ENCODE measurements at places on chromosomes 12 and 14.

DNA sequence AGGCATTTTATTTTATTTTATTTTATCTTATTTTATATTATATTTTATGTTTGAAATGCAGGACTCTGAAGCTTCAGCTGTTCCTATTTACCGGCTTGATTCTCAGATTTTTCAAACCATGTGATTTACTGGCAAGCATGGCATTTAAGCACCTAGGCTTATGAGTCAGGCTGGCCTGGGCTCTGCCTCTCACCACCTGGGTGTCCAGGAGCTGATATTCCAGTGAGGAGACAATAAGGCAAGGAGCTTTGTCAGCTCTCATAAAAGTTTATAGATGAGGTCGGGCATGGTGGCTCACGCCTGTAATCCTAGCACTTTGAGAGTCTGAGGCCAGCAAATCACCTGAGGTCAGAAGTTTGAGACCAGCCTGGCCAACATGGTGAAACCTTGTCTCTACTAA, 2.1 kb downstream of the DAO start:
- no peak for DNase-seq

- no peak for DNase-seq
Observed at GRCh38 chr14:84095681-84096080, 1434.3 kb upstream of the FLRT2 start.

GRCh38 chr14:88834883-88835431, 10.5 kb downstream of the TTC8 start:
- DNase-seq = no peak

- no peak for DNase-seq
Observed at GRCh38 chr14:24435192-24435810, 5.5 kb downstream of the KHNYN start.

- DNase-seq = no peak
Observed at GRCh38 chr12:83158613-83159207, 472.0 kb downstream of the TMTC2 start.

- DNase-seq = no peak
Observed at GRCh38 chr14:22026527-22026926, 352.9 kb upstream of the OR4E1 start.

DNA sequence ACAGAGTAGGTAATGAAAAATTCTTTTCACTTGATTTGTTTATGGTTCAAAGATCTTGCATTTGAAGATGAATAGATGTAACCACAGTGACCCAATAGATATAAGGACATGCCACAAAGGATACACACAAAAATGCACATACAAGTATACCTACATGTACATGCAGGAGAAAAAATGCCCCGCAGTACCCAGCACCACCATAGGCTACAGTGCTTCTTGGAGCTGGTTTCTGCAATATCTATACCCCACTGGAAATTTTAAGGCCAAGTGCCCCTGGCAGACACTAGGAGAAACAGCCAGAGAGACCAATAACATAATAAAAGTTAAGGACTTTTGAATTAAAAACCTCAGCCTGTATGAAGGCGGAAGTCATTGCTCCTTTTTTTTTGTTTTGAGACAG, 12.1 kb upstream of the STAC3 start:
- DNase-seq = no peak

DNA sequence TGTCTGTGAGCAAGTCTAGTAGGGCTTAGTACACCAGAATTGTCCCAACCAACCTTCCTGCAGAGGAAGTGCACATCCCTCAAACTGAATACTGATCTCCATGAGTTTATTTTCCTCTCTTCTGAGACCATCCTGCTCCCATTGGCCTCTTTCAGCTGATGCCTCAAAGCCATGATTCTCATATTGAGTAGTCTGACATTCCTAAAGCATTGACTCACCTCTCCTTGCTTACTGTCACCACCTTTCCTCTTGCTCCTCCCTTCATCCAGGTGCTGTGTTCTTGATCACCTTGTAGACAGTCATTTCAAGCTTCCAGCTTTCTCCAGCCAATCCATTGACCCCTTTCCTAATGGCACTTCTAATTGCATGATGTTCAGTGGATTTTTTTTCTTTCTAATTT, 583.7 kb upstream of the USP15 start:
- no peak for DNase-seq

DNA sequence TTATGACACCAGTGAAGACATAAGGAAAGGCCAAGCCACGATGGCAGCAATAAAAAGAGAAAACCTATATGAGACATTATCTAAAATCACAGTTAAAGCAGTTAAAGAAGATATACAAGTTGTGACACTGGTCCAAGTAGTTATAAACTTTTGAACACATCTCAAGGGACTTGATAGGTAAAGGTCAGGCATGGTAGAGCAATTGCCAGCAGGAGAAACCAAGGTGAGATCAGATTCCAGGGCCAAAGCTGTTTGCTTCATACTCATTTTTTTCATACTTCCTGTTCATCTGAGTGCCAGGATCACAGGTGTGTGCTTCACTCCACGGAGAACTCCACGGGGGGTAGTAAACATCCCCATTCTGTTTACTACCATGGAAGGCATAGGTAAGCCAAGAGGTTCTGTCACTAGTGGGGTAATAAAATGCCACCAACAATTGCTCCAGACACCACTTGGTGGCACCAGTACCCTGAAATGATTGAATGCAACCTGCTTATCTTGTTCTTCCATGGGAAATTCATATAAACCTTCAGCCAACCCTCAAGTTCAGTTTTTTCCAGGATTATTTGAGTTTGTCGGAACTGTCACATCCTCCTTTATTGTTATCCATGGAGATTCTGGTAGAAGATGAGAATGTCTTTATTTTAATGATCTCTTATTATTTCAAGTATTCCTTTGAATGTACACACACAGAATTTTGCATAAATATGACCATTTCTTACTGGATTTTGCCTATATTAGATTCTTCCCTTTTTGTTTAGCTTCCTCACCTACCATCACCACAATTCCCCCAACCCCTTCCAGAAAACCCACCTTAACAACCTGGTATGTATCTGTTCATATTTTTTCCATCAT, 59.2 kb upstream of the TSPAN8 start:
- peak; percentile 42 for DNase-seq

- DNase-seq = no peak
Observed at GRCh38 chr12:21478756-21479455, 22.5 kb downstream of the RECQL start.

Data from HEK293T (cell line).